ENCODE measurements at places on chromosomes 2 and 18. TPM values are rescaled to one million over a fixed set of nuclear protein-coding genes. Genes with fewer than 3 reads are reported as not detected.

- no peak for DNase-seq
Observed at GRCh38 chr18:55515214-55515613, 72.8 kb downstream of the TCF4 start.

DNA sequence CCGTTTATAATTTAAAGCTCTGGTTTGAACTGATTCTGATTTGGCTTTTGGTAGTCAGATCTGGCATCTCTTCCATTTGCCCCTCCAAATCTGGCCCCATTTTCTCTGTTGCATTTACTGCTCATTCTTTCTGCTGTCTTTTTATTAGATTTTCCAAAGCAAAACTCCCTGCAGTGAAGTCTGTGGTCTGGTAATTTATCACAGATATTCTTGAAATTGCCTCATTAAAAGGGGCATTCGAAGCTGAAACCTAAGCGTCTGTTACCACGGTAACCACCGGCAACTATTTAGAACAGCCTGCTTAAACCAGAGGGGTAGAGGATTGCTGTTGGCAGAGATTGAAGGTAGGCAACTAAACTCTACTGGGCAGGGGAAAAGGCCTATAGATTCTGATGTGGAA is 111.5 kb upstream of the UPP2 start:
- DNase-seq, result no peak

DNA sequence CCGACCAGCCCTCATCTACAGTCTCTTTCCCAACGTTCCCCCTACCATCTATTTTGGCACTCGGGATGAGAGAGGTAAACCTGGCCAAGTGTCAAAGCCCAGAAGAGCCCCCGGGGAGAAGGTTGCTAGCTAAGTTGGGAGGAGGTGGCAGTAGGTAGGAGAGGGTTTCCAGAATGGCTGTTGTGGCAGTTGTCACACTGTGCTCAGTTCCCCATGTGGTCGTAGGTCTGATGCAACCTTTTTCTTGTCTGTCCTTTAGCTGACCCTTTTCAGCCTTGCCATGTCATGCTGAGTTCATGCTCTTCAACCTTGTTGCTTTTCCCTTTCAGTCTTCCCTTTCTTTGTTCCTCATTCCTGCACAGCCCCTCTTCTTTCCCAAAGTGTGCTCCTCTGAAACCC is 34.5 kb downstream of the TTLL4 start:
- DNase-seq, result no peak

DNA sequence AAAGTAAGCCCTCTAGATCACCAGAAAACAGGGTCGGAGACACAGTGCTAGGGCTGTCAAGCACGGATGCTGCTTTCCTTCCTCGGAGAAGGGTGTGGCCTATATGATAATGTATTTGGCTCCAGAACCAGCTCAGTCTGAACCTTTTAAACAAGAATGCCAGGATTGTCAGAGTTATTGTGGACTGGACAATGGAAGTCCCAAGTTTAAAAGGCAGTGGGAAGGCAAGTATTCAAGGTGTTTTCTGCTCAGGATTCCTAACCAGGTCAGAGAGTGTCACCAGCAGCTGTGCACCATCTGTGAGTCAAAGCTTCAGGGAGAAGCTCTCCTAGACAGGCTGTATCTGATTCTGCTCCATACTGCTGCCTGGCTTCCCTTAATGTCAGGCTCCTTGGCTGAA is 94.8 kb downstream of the SPOPL start:
- no peak for DNase-seq

- no peak for DNase-seq
Observed at GRCh38 chr2:127733816-127734537, 32.7 kb downstream of the SFT2D3 start.

Gene RFTN2
- 0.64 TPM for total RNA-seq
